T-helper 17 cell (primary cell): ENCODE measurements at places on chromosomes 2 and 18.
A peak's percentile ranks its signal among the peaks of the same experiment; 100 is the strongest.

- H3K4me3 ChIP-seq = no peak overlapping the region
- peaks cover 6% of the 10 kb centered on the region for H3K36me3 ChIP-seq
- no peak overlapping the region for H3K27ac ChIP-seq
- peaks cover 3% of the 10 kb centered on the region for H3K4me1 ChIP-seq
- H3K27me3 ChIP-seq = peaks cover 31% of the 10 kb centered on the region
These were observed 16.4 kb downstream of the LRRFIP1 start for GRCh38 chr2:237643582-237644380.

DNA sequence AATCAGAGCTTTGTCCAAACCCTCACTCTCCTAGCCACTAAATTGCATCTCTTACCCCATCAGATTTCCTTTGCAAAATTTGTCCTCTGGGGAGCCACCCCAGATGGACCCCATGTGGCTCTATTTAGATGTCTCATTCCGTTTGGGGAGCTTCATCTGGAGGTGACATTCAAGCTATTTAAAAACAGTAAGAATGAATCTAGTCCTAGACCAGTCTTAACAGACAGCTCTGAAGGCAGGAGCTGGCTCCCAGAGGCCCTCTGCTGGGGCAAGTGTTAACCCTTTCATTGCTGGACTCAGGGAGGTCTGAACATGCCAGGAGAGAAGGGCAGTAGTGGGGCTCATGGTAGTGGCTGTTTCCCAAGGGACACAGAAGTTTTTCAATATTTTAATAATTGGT, 59.2 kb downstream of the RPL37A start:
- H3K4me1 ChIP-seq = no peaks in the 10 kb centered on the region
- no peak overlapping the region for H3K4me3 ChIP-seq
- peaks cover 17% of the 10 kb centered on the region for H3K27me3 ChIP-seq
- no peak overlapping the region for H3K27ac ChIP-seq

- no peaks in the 10 kb centered on the region for H3K27me3 ChIP-seq
- no peak overlapping the region for H3K27ac ChIP-seq
- H3K4me3 ChIP-seq = no peak overlapping the region
- DNase-seq = no peak
- no peaks in the 10 kb centered on the region for H3K4me1 ChIP-seq
These were observed 54.0 kb downstream of the EMILIN2 start for GRCh38 chr18:2900684-2901422.

- H3K36me3 ChIP-seq = no peaks in the 10 kb centered on the region
- H3K27me3 ChIP-seq = no peaks in the 10 kb centered on the region
- peaks cover 2% of the 10 kb centered on the region for H3K4me1 ChIP-seq
- no peak for DNase-seq
- H3K4me3 ChIP-seq = no peak overlapping the region
- peak overlapping the region; percentile 42 for H3K27ac ChIP-seq
These were observed 86.0 kb upstream of the AFF3 start for GRCh38 chr2:100228415-100228814.

DNA sequence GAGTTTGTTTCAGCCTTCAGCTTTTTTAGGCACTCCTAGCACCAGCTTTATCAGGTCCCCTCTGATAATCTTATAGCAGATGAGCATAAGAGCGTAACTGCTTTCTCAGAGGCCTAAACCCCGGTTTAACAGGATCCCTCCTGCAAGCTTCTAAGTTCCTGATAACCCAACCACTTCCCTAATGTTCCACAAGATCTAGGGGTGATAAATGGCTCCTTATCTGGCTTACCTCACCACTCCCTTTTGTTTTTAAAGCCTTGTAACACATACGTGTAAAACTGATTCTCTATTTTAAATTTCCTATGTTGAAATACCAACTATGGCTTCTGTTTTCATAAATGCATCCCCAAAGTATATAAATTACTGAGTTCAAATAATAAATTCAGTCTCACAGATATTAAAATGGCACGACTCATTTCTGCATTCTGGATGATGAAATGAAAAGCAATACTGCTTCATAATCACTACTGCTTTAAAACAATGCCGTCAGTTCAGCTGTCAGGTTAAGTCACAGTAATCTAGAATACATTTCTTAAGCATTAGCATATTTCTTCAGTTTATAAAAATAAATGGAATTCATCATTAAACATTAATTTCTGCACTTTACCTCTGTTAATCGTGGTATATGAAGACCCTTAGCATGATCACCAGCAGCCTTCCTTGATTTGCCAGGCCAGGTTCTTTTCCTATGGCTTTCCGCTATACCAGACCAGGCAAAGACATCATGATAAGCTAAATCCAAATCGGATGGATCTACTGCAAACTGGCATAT, 126.3 kb downstream of the C2orf74 start:
- peaks cover 11% of the 10 kb centered on the region for H3K4me1 ChIP-seq
- no peak overlapping the region for H3K27ac ChIP-seq
- no peak overlapping the region for H3K4me3 ChIP-seq
- DNase-seq = no peak
- H3K27me3 ChIP-seq = no peaks in the 10 kb centered on the region

GRCh38 chr2:150280231-150280630, 207.2 kb downstream of the RND3 start:
- no peaks in the 10 kb centered on the region for H3K4me1 ChIP-seq
- H3K27me3 ChIP-seq = no peaks in the 10 kb centered on the region
- no peak overlapping the region for H3K27ac ChIP-seq
- H3K36me3 ChIP-seq = no peaks in the 10 kb centered on the region

DNA sequence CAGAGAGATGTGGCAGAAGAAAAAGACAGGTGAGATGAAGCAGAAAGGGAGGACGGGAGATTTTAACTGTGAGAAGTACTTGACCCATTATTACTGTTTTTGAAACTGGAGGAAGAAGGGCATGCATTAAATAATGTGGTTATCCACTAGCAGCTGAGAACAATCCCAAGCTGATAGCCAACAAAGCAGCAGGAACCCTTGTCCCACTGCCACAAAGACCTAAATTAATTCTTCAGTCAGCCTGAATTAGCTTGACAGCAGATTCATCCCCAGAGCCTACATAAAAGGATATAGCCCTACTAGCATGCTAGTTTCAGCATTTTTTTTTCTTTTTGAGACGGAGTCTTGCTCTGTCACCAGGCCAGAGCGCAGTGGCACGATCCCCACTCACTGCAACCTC, 19.5 kb upstream of the REG3A start:
- H3K36me3 ChIP-seq = no peaks in the 10 kb centered on the region
- DNase-seq = no peak
- no peak overlapping the region for H3K27ac ChIP-seq
- H3K4me3 ChIP-seq = no peak overlapping the region
- H3K27me3 ChIP-seq = no peaks in the 10 kb centered on the region

GRCh38 chr2:179036353-179036905, 13.5 kb downstream of the CCDC141 start:
- no peaks in the 10 kb centered on the region for H3K27me3 ChIP-seq
- peaks cover 5% of the 10 kb centered on the region for H3K4me1 ChIP-seq
- H3K4me3 ChIP-seq = no peak overlapping the region

GRCh38 chr2:119704670-119705120, 25.7 kb downstream of the TMEM177 start:
- DNase-seq = no peak
- peaks cover 23% of the 10 kb centered on the region for H3K4me1 ChIP-seq
- H3K27me3 ChIP-seq = no peaks in the 10 kb centered on the region
- H3K36me3 ChIP-seq = no peaks in the 10 kb centered on the region

DNA sequence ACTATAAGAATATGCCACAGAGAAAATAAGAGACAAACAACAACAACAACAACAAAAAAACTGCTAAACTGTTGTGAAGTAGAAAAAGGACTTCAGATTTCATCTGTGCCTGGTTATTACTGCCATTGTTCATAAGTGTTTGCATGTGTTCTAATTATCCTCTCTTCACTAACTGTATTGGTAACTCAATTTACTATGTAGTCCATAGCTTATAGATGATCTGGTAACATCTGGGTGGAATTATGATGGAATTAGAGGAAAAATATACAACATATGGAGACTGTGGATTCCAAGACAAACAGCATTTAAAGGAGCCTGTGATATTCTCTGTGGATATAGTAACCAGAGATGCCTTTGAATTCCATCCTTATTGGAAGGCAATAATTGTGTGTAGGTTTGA, 1891.5 kb upstream of the PIK3C3 start:
- no peak for DNase-seq
- H3K27me3 ChIP-seq = no peaks in the 10 kb centered on the region

GRCh38 chr2:46350029-46350689, 53.0 kb downstream of the EPAS1 start:
- H3K27me3 ChIP-seq = no peaks in the 10 kb centered on the region
- H3K4me1 ChIP-seq = peaks cover 37% of the 10 kb centered on the region
- no peaks in the 10 kb centered on the region for H3K36me3 ChIP-seq
- no peak for DNase-seq
- peak overlapping the region; percentile 89 for H3K4me3 ChIP-seq

DNA sequence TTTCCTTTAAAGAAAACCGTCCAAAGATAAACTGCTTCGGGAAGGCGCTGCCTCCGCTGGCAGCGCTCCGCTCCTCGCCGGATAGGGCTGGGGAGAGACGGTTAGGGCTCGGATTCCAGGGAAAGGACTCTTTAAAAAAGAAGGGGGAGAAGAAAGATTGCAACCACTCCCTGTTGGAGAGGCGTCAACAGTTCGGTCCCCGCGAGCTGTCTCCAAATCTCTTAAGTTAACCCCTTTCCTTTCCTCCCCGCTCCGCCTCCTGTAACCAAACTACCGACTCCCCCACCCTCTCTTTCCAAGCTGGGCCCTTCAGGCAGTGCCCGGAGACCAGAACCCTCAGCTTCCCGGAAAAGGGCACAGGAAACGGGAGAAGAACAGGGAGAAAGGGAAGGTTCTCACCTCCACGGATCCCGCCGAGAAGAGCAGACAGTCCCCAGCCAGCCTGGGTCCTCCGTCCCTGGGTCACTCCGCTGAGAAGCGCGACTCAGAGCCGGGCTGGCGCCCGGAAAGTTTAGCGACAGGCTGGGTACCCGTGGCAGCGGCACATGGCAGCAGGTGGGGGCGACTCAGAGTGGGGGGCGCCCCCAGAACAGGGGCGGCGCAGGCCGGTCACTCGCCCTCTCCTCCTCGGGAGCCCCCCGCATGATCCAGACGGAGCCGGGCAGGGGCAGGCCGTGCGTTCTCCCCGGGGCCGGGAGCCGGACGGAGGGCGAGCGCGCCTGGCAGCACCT, 675 bp downstream of the FZD5 start:
- peaks cover 26% of the 10 kb centered on the region for H3K27me3 ChIP-seq
- no peak overlapping the region for H3K27ac ChIP-seq
- peak overlapping the region; percentile 93 for H3K4me3 ChIP-seq
- peaks cover 23% of the 10 kb centered on the region for H3K4me1 ChIP-seq
- no peak for DNase-seq

- no peak overlapping the region for H3K4me3 ChIP-seq
- H3K4me1 ChIP-seq = no peaks in the 10 kb centered on the region
- H3K36me3 ChIP-seq = no peaks in the 10 kb centered on the region
- no peak overlapping the region for H3K27ac ChIP-seq
These were observed 194.5 kb upstream of the SPOPL start for GRCh38 chr2:138307099-138307498.

DNA sequence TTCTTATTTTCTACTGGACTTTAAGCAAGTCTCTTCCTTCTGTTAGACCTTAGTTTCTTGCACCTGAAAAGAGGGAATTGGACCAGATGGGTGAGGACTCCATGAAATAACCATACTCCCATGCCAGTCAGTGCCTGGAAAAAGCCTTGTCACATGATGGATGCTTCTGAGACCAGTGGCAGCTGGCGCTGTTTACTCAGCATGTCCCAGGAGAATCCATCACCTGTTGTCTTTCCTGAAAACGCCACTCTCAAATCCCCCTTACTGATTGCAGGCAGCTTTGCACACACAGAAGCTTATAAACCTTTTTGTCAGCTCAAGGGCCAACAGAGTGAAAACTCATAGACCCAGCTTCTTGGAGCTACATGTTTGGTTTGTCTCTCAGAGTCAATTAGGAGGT, 117.6 kb downstream of the POLE4 start:
- no peak overlapping the region for H3K27ac ChIP-seq
- H3K36me3 ChIP-seq = no peaks in the 10 kb centered on the region
- no peak overlapping the region for H3K4me3 ChIP-seq
- no peaks in the 10 kb centered on the region for H3K4me1 ChIP-seq
- H3K27me3 ChIP-seq = no peaks in the 10 kb centered on the region
- no peak for DNase-seq

DNA sequence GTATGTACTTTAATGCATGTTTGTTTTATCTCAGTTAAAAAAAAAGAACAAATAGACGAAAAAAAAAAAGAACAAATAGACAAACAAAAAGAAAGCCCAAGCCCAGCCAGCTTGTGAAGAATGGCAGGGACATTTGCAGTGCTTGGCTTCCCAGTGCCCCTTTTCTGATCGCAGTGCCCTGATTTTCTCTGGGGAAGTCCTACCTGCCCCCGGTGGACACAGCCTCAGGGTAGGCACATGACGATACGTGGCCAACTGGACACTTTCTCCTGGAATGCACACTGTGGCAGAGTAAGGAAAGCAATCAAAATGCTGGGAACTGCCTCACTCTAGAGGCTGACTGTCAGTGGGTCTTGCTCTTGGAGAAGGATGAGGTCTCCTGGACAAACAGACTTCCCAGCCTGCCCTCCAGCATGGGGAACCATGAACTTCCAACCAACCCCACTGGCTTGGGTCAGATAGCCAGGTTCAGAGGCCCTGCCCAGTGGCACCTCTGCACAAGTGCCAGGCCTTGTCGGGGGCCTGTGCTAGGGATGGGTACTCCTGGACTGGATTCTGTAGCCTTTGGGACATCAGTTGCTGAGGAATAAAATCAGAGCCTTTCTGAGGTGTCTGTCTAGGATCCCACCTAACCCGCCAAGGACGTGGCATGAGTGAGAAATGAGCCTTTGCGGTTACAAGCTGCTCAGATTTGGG, 76.7 kb downstream of the INHBB start:
- H3K27me3 ChIP-seq = peaks cover 50% of the 10 kb centered on the region
- H3K4me1 ChIP-seq = no peaks in the 10 kb centered on the region
- H3K4me3 ChIP-seq = no peak overlapping the region
- H3K36me3 ChIP-seq = no peaks in the 10 kb centered on the region
- H3K27ac ChIP-seq = no peak overlapping the region

DNA sequence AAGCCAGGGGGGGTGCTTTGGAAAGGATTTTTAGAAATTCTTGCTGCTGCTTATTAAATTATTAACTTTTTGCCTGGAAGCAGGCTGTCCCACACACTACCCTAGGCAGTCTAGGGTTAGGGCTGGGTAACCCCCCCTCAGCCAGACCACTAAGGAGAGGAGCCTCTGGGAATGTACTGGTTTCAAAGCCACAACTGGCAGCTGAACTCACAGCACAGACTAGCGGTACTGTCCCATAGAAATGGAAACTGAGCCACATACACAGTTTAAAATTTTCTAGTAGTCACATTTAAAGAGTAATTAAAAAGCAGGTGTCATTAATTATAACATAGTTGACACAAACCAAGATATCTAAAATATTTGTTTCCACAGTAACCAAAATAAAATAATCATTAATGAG, 50.1 kb downstream of the SPRED2 start:
- peak overlapping the region; percentile 81 for H3K4me3 ChIP-seq
- no peaks in the 10 kb centered on the region for H3K36me3 ChIP-seq
- no peaks in the 10 kb centered on the region for H3K27me3 ChIP-seq
- H3K27ac ChIP-seq = peak overlapping the region; percentile 61

- no peak overlapping the region for H3K27ac ChIP-seq
- DNase-seq = no peak
- peaks cover 5% of the 10 kb centered on the region for H3K36me3 ChIP-seq
- H3K4me3 ChIP-seq = no peak overlapping the region
These were observed 72.2 kb upstream of the MFF start for GRCh38 chr2:227252831-227253230.
